ENCODE measurements at places on chromosomes 4 and X.

GRCh38 chr4:39687014-39687413, 10.9 kb upstream of the UBE2K start:
- no peak for DNase-seq

- DNase-seq, result no peak
Measured at GRCh38 chr4:162682651-162683050, 484.0 kb downstream of the NAF1 start.

- no peak for DNase-seq
Measured at GRCh38 chrX:96971812-96972211, 88.1 kb downstream of the RPA4 start.

GRCh38 chr4:182878633-182879495, 38.3 kb downstream of the DCTD start:
- DNase-seq, result no peak
